ENCODE measurements at places on chromosomes 7 and 10.

GRCh38 chr7:54778166-54778565 is 19.2 kb upstream of the SEC61G start:
- no peak for DNase-seq

DNA sequence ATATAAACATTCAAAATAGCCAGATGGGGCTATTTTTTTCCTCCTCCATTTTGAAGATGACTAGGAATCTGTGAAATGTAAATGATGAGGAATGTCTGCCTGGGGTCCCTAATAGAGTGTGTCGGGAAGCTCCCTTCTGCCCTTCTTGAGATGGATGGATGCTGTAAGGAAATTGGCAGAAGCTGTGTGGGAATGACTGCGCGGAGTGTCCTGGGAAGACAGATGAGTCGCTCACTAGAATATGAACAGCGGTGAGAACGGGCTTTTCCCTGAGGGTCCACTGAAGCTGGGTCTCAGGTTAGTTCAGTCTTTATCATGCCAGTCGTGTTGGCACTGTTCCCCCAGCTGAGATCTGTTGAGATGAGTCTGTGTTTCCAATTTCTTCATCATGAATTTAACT is 75.1 kb upstream of the PLPP4 start:
- no peak for DNase-seq

- DNase-seq, result no peak
Measured at GRCh38 chr10:25026463-25026862, 10.1 kb downstream of the THNSL1 start.

DNA sequence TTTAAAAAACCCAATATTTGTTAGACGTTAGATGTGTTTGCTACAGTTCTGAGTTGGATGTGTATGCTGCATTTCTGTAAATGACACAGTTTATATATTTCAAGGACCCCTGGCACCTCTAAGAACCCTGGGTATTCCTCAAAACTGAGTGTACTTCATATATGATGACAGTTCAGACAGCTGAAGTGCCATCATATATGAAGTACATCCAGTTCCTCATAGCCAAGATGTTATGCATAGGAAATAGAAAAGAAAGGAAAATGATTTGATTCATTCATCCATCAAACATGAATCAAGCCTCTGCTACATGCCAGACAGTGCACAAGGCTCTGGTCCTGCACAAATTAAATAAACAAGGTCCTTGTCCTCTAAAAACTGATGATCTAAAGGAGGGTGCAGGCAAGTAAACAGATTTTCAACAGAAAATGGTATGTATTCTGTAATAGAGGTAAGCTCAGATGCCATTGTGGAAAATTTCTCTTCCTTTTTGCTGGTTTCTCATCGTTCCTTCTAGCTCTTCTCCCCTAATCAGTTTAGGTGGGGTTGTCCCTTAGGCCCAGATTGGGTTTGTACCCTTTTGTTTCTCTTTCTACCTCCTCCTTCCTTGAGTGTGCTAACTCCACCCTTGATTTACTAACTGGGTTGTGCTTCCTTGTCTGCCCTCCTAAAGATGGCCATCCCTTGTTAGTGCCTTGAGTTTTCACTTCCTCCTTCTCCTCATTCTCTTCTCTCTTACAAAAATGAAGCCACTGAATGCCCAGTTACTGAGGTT is 25.3 kb upstream of the SMIM30 start:
- DNase-seq, result no peak

All from stimulated activated CD4-positive, alpha-beta T cell treated with anti-CD3 and anti-CD28 coated beads, Interleukin-12 subunit alpha, Interleukin-12 subunit beta, amount 100 ng/mL, for 24 hours (primary cell).